ENCODE measurements at places on chromosomes 1 and 21. TPM values are rescaled to one million over a fixed set of nuclear protein-coding genes. Genes with fewer than 3 reads are reported as not detected.
A peak's percentile ranks its signal among the peaks of the same experiment; 100 is the strongest.

- DNase-seq, result no peak
Measured at GRCh38 chr1:99827970-99828369, 22.2 kb upstream of the AGL start.

- DNase-seq, result no peak
Measured at GRCh38 chr21:15249285-15249993, 184.6 kb upstream of the NRIP1 start.

GRCh38 chr1:155277902-155278688, 832 bp downstream of the HCN3 start:
- DNase-seq, result no peak

- DNase-seq, result no peak
Measured at GRCh38 chr1:101112051-101112780, 86.6 kb upstream of the DPH5 start.

DNA sequence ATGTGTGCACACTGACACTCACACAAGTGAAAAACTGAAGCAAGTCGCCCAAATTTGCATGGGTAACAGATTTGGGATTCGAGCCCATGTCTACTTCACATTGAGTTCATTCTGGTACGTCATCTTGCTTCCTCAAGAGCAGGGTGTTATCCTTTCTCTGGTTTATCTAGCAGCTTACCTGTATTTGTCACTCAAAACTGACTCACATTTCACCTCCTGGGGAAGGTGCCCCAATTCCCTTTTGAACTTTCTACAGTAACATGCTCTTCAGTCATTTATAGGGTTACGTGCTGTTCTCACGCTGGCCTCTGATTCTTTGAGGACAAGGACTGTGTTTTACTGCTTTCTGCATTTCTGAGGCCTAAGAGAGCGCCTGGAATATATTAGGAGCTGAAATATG, 162.8 kb downstream of the PDE4B start:
- DNase-seq, result no peak

GRCh38 chr1:100736746-100737145, 17.2 kb downstream of the VCAM1 start:
- DNase-seq, result no peak

DNA sequence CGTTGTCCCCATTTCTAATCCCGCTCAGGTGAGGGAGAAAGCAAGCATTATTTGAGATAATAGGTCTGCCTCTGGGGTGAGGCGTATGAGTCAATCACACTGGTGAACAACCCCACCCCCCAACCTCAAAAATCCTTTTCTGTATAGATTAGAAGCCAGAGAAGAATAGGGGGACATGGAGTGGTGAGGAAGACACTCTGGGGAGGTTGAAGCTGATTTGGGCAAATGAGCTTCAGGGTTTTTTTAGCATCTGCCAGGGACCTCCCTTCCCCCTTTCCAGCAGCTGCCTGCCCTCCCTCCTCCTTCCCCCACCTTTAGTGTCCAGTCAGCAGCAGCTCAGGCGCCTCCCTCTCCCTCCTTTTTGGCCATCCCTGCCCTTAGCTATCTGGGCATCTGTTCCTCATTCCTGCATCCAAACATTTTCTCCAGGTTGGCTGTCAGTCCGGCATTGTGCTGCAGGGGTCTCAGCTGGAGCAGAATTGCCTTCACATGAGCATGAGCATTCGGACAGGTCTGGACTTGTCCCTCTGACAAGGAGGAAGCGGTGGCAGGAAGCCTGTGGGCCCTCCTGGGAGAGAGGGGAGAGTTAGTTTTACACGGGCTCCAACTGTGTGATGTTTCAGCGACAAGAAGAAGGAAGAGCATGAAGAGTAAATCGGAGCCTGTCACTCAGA, 30.8 kb upstream of the PTGFRN start:
- no peak for DNase-seq

DNA sequence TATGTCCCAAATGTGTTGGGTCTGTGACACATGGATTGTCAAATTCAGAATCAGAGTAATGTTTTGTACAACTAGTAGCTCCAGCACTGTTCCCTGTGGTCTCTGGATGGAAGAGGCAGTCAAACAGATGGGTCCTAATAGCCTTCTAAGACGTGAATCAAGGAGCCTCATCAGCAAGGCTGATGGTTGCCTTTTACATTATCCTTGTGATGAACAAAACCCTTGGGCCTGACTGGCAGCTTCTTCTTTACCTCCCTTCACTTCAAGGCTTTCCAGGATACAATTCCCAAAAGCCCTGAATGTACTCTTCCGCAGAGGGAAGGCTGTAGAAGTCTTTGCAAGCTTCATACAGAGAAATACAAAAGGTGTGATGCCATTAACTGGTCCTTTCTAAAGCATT, 633.3 kb downstream of the USP25 start:
- DNase-seq, result no peak

GRCh38 chr21:20445971-20446370, 552.2 kb upstream of the NCAM2 start:
- no peak for DNase-seq

DNA sequence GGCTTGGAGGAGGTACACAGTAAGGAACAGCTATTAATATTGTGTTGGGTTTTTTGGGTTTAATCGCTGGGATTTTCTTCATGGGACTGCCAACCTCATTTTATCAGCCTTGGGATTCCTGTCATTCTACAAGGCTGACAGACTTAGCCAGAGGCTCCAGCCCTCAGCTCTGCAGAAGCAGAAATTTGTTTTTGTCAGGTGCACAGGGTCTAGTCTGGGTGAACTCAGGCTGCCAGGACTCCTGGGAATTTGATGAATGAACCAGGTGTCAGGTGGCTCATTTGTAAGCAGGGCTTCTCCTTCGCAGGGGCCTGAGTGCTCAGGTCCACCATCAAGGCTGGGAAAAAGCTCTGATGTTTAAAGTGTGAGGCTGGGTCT, 11.5 kb upstream of the ZNF362 start:
- no peak for DNase-seq

GRCh38 chr21:45444385-45444784, 39.4 kb downstream of the COL18A1 start:
- DNase-seq, result no peak

DNA sequence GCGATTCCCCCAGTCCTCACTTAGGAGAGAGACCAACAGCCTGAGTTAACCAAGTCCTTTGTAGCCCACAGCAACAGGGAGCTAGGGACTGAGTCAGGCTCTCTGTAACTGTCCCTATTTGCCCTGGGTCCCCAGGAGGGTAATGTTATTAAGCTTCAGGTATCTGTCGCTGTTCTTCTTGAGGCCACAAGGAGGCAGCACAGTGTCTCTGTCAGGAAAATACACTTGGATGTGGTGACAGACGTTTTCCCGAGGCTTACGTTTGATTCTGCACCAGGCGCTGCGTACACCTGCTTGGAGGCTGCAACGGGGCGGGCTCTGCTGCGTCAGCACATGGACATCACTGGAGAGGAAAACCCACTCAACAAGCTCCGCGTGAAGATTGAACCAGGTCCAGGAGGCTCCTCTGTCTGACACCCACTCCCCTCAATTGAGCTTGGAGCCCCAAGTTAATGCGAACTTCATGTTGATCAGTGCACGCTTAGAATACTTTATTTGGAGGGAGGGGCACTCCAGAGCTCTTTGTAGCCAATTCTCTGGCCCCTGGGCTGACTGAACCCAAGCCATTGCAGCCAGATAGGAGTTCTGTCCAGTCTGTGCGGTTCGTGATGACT, 10.7 kb upstream of the ELF3 start:
- DNase-seq, result no peak

- peak; percentile 81 for DNase-seq
Measured at GRCh38 chr1:208601561-208601960, 357.4 kb upstream of the PLXNA2 start.

- DNase-seq, result no peak
Measured at GRCh38 chr1:151134991-151135390, 11.4 kb downstream of the SEMA6C start.

GRCh38 chr1:175090780-175091179, 23.1 kb downstream of the TNN start:
- DNase-seq, result peak; percentile 82

DNA sequence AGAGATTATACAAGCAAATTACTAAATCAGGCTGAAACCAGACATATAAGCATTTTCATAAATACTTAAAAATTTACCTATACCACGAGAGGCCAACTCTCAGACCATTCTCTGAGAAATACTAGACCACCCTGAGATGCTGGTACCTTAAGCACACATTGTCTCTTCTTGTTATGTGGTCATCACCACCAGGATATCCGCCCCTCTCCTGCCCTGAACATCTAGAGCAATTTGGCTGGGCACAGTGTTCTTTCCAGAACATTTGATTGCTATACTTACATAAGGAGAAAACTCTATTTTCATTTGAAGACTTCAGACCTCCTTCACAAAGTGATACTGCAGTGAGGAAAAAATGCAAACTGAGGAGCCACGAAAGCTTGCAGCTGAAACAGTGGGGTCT, 36.2 kb upstream of the DUSP10 start:
- no peak for DNase-seq

DNA sequence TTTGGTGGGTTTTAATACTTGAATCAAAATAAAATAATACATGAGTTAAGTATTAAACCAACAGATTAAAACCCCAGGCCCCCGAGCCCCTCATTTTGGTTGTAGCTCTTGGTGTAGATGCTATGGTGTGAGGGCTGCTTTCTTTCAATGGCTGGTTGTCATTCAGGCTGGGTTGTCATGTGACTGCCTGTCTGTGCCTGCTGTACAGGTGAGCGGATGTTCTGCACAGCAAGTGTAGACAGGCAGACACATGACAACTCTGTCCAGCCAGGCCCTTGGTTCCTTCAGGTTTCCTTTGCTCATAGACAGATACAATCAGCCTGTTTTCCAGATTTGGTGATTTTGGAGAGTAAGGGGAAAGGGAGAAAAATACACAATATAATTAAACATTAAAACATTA, 281.9 kb upstream of the C1orf105 start:
- DNase-seq, result no peak

GRCh38 chr1:199295107-199295506, 656.3 kb downstream of the PTPRC start:
- no peak for DNase-seq

- no peak for DNase-seq
Measured at GRCh38 chr1:223837206-223837605, 8.5 kb downstream of the TP53BP2 start.

DNA sequence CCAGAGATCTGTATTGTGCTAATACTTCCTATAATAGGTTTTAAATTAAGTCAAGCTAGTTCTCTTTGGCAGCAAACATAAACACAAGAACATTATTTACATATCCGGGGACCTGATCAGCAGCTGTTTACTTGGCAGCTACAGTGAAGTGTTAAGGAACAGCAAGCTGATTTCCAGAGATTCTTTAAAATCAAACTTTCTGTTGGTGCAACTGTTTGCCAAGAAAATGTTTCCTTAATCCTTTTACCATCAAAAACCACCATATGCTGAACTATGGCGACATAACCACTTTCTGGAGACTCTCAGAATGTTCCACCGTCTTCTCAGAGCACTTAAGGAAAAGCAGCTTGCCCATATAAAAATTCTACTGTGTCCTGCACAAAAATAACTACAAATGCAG, 107.0 kb upstream of the KRTAP19-8 start:
- no peak for DNase-seq

- DNase-seq, result no peak
Measured at GRCh38 chr1:63027176-63027575, 243.2 kb downstream of the ATG4C start.

DNA sequence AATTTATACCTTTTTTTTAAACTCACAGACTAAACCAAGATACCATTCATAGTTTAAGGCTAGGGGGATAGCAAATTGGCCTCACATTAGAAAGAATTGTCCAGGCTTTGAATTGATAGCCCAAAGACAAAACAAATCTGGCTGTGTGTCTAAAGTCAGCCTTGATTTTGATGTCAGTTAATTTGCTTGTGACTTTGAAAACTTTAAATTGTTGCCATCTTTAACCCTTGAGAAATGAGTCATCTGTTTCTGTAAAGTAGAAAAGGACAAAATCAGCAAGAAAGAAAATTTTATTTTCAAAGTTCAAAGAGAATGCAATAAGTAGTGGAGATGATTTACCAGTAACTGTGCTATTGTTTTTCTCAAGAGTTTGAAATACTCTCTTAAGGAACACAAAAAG, 184.5 kb downstream of the RGS7 start:
- no peak for DNase-seq

DNA sequence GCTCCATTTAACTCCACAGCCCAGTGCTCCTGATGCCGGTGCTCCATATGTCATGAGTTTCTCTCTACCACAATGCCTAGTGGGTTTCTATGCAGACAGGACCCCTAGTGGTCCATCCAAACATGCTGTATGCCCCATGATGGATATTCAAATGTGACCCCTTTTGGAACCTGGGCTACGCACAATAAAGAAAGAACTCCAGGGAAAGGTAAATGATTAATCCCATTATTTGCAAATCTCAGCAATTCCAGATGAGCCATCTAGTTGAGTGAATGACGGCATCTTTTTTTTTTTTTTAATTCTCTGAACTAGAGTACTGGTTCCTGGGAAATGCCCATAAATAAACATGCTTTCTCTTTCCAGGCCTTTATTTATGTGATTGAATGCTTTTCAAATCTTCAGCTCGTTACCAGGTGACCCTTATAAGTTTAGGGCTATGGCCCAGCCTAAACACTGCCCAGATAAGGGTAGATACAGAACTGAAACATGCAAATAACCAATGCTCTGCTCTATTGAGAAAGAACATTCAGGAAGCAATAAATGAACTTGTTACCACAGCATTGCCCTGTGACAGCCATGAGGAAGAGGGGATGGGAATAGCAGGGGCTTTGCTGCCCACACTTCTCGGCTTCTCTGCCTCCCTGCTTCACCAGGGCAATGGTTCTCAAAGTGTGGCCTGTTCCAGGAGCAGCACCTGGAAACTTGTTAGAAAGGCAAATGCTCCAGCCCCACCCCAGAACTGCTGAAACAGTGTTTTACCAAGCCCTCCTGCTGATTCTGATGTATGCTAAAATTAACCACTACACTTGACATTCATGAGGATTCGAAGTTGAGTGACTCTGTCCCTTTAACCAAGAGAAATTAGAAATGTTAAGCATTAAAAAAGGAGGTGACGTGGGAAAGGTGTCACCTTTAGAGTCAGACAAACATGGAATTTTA, 151.7 kb downstream of the SEC16B start:
- no peak for DNase-seq

DNA sequence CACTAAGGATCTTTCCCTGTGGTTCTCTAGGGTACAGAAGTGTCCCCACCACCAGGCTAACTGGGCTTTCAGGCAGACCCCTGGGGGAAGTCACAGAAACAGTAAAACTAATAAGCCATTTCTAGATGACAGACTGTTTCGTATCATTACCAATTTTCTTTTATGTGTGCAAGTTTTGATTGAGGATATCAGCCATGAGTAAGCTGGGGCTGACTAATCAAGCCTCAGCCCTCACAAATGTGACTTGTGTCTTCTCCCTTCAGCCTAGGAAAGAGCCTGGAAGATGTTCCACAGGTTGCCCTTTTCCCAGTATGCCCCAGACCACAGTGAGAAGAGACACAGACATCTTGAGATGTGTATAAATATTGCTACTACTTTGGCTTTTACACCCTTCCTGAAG, 10.5 kb downstream of the PTGFRN start:
- no peak for DNase-seq

The OR2W3 gene
- 0.34 TPM for total RNA-seq

The KCNT2 gene
- 9.3 TPM for total RNA-seq

The SYT14 gene
- total RNA-seq, result 0.13 TPM

The PTCH2 gene
- 0.66 TPM for total RNA-seq

The PLK3 gene
- total RNA-seq, result 46.4 TPM

The PLPP3 gene
- total RNA-seq, result 138 TPM

The LAMC2 gene
- 15.9 TPM for total RNA-seq

Data from esophagus muscularis mucosa (tissue), 4 donors.